ENCODE measurements at places on chromosomes 7 and 10. TPM values are rescaled to one million over a fixed set of nuclear protein-coding genes. Genes with fewer than 3 reads are reported as not detected.

DNA sequence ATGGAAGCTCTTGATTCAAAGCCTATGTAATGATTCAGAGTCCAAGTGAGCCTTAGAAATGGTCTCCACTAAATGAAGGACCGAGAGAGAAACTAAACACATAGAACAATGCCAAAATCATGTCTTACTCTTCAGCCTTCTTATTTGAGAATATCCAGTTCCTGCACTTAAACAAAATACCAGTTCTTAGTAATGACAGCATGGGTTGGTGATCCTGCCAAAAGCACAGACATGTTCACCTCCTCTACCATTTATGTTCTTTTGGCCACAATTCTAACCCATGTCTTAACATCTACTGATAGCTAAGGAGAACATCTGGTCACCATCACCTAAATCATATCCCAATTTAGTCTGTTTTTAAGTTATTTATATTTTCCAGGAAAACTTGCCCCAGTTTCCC is 239.6 kb upstream of the PTN start:
- no peak for DNase-seq
- no peaks in the 10 kb centered on the region for H3K36me3 ChIP-seq
- H3K4me1 ChIP-seq, result no peaks in the 10 kb centered on the region
- H3K27ac ChIP-seq, result no peak overlapping the region
- H3K4me3 ChIP-seq, result no peak overlapping the region
- H3K27me3 ChIP-seq, result no peaks in the 10 kb centered on the region

DNA sequence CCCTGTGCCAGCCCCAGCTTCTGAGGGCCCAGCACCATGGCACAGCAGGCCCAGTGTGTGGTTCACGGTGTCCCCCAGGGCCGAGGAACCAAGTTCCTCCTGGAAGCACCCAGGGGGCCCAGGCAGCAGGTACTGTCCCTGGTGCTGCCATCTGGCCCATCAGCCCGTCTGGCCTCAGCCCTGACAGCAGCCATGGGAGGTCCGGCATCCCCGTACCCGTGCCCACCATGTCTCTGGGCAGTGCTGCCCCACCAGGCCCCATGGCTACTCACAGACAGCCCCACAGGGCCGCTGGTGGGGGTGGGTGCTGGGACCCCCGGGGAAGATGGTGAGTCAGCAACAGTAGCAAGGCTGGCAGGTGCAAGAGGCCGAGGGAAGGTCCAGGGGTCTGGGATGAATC is 32.8 kb downstream of the STK32C start:
- no peak overlapping the region for H3K4me3 ChIP-seq
- no peaks in the 10 kb centered on the region for H3K36me3 ChIP-seq
- no peaks in the 10 kb centered on the region for H3K4me1 ChIP-seq
- H3K27me3 ChIP-seq, result no peaks in the 10 kb centered on the region
- H3K27ac ChIP-seq, result no peak overlapping the region

GPR146 gene
- total RNA-seq, result 6.2 TPM

DNA sequence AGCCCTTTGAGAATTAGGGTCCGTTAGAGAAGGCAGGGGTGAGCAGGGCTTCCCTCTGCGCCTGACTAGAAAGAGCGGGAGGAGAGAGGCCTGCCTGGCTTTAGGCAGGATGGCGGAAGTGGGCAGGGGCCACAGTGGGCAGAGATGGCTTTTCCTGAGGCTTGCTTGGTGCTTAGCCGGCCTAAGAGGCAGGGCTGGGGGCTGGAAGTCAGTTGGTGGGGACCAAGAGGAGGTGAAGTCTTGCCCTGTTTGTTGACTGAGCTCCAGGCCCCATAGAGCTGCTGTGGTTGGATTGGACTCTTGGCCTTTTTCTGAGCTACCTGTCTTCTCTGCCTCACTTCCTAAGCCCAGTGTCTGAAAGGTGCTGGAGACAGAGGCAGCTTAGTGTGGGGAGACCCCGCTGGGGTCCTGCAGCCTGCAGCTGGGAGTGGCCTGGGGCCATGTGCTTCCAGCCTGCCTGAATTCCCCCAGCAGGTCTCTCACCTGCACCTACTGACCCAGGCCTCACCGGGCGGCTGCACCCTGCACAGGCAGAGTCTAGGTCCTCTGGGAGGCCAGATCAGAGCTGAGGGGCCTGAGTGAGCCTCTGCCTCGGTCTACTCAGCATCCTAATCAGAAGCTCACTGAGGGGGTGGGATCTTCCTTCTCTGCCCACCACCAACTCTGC is 4.8 kb downstream of the FAM241B start:
- H3K36me3 ChIP-seq, result no peaks in the 10 kb centered on the region
- H3K4me1 ChIP-seq, result no peaks in the 10 kb centered on the region
- peaks cover 10% of the 10 kb centered on the region for H3K27me3 ChIP-seq
- no peak overlapping the region for H3K27ac ChIP-seq
- H3K4me3 ChIP-seq, result no peak overlapping the region

PRTFDC1 gene
- total RNA-seq, result not detected

GRCh38 chr7:34354011-34354410 is 304.0 kb upstream of the NPSR1 start:
- no peak for DNase-seq
- no peaks in the 10 kb centered on the region for H3K36me3 ChIP-seq
- H3K4me3 ChIP-seq, result no peak overlapping the region

DNA sequence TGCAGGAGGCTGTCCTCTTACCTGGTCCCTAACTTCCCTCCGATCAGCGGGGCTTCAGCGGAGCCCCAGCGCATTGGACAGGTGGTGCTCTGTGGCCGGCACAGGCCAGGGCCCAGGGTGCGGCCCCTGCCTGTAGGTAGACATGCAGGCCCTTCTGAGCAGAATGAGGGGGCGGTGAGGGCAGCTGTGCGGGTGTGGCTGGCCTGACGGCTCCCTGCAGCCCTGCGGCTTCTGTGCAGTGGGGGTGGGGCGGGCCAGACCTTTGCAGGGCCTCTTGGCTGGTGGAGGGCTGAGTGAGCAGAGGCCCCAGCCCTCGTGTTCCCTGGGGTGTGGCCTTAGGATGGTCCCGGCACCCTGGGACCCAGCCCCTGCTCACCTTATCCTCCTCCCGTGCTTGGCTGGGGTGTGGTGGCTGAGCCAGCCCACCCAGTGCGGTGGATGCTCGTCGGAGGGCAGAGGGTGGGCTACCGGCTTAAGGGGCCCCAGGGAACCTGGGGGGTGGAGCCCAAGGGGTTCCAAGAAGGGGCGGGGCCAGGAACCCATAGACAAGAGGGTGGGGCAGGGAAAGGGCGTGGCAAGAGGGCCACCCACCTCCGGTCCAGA is 175.2 kb upstream of the TNRC18 start:
- H3K27ac ChIP-seq, result no peak overlapping the region
- no peak overlapping the region for H3K4me3 ChIP-seq
- DNase-seq, result no peak
- H3K36me3 ChIP-seq, result no peaks in the 10 kb centered on the region
- H3K27me3 ChIP-seq, result peaks cover 19% of the 10 kb centered on the region

SLC18A2 gene
- total RNA-seq, result not detected

DNA sequence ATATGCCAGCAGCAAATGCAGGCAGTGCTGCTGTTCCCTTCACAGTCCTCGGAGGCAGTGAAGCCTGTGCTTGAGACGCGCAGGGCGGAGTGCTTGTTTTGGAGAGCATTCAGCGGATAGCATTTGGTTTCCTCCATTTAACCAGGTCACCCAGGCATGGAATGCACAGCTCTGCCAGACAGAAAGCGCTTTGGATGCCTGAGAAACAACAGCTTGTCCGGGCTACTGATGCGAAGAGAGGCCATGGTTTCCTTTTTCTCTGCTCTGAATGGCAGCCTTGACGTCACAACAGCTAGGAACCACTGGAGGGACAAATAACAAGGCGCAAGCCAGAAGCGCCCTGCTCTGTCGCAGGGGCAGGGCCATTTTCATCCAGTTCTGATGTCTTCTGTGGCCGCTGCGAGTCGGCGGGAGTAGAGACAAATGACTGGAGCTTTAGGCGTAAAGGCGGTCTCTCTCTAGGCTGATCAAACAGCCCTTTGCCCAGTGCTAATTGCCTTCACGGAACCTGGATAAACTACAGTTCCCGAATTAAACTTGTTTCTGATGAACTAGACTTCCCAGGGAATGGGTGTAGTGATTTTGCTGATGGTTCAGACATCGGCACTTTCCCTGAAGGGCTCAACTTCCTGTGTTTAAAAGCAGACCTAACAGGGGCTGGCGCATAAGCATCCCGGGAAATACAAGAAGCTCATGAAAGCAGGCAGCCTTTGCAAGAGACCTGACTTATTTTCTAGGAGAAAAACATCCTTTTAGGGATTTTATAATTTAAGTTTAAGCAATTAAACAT is 187.6 kb upstream of the KLF14 start:
- no peaks in the 10 kb centered on the region for H3K27me3 ChIP-seq
- H3K4me3 ChIP-seq, result no peak overlapping the region
- peaks cover 89% of the 10 kb centered on the region for H3K36me3 ChIP-seq
- DNase-seq, result no peak

GRCh38 chr10:10818082-10818481 is 199.6 kb upstream of the CELF2 start:
- no peak for DNase-seq
- H3K4me3 ChIP-seq, result no peak overlapping the region
- no peaks in the 10 kb centered on the region for H3K36me3 ChIP-seq

CCNJ gene
- total RNA-seq, result 9.8 TPM

- H3K27me3 ChIP-seq, result no peaks in the 10 kb centered on the region
- no peak overlapping the region for H3K4me3 ChIP-seq
- no peak for DNase-seq
- no peak overlapping the region for H3K27ac ChIP-seq
These were observed 336.8 kb downstream of the TFEC start for GRCh38 chr7:115693779-115694178.

GRCh38 chr7:112692333-112692732 is 97.9 kb downstream of the TMEM168 start:
- no peak for DNase-seq
- no peaks in the 10 kb centered on the region for H3K4me1 ChIP-seq
- H3K27me3 ChIP-seq, result peaks cover 6% of the 10 kb centered on the region
- no peaks in the 10 kb centered on the region for H3K36me3 ChIP-seq
- no peak overlapping the region for H3K27ac ChIP-seq
- H3K4me3 ChIP-seq, result no peak overlapping the region

RNF32 gene
- 2.9 TPM for total RNA-seq

DNA sequence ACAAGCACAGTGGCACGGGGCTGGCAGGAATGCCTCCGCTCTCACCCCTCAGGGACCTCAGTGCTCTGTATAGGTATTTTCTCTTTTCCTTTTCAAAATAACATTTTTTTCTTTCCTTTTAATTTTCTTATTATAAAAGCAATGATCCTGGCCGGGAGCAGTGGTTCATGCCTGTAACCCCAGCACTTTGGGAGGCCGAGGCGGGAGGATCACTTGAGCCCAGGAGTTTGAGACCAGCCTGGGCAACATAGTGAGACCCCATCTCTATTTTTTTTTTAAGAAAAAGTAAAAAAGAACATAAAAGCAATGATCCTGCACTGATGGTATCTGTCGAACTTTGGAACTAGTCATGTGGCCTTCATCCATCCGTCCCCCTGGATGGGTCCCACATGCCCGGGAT is 3.2 kb downstream of the PRF1 start:
- no peak overlapping the region for H3K27ac ChIP-seq
- no peaks in the 10 kb centered on the region for H3K36me3 ChIP-seq
- no peak overlapping the region for H3K4me3 ChIP-seq
- no peak for DNase-seq
- H3K4me1 ChIP-seq, result no peaks in the 10 kb centered on the region

FZD1 gene
- 0.42 TPM for total RNA-seq

BAZ1B gene
- 59.1 TPM for total RNA-seq

MOGAT3 gene
- total RNA-seq, result not detected

DNA sequence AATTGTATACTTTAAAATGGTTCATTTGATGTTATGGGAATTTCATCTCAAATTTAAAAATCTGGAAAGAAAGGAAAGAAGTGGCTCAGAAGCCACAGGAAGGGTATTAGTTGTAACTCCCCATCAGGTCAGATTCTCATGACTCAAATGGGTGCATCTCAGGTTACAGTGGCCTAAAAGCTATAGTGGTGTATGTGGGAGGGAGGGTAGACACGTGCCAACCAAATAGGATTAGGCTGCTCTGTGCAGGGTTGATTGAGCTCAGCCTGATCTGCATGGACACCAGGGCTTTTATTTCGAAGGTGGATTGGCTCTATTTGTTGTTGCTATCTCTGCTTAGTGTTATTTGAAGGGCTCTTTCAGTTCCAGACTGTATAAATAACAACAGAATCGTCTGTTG is 121.5 kb upstream of the PRR15 start:
- DNase-seq, result no peak
- H3K4me3 ChIP-seq, result no peak overlapping the region
- H3K27ac ChIP-seq, result no peak overlapping the region
- no peaks in the 10 kb centered on the region for H3K36me3 ChIP-seq
- no peaks in the 10 kb centered on the region for H3K4me1 ChIP-seq

DNA sequence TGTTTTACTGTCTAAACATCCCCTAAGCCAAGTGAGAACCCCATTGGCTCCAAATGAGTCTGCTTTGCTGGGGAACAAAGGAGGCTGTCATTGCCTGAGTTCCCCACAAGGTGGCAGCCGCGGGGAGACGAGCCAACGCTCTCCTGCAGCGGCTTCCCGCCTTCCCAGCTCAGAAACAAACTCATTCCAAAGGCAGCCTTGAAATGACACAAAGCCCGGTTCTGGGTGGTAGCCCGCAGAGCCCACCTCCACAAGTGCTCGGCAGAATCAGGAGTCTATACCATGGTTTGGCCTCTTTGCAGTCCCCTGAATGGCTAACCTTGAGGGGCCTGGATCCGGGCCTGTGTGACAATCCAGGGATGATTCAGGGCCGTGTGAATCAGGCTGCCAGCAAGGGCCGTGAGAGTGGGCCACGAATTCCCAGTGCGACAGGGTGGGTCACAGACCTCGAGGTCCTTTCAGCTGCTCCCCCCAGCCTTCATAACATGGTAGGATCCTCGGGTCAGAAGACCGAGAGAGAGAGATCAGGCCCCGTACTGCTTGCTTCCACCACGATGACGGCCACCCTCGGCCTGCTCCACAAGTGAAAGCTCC is 79.7 kb downstream of the DLG5 start:
- no peaks in the 10 kb centered on the region for H3K27me3 ChIP-seq
- DNase-seq, result peak; percentile 46
- H3K36me3 ChIP-seq, result no peaks in the 10 kb centered on the region
- H3K4me1 ChIP-seq, result peaks cover 2% of the 10 kb centered on the region

AGR3 gene
- not detected for total RNA-seq

SPACDR gene
- total RNA-seq, result 2.7 TPM

DNA sequence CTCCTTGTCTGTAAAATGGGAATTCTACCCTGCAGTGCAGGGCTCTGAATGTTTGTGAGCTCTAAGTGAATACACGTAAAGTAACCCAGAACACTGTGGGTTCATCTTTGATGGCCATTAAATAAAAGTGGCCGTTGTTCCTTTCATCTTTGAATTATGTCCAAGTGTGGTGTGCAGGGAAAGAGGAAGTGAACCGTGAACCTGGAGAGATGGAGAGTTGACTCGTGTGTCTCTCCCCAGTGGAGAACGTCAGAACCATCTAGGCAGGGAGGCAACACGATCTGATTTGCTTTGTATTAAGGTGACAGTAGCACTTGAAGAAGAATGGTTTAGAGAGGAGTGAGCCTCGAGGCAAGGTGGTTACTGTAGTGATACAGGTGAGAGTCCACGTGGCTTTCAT is 93.5 kb upstream of the GJD4 start:
- no peak overlapping the region for H3K27ac ChIP-seq
- peaks cover 13% of the 10 kb centered on the region for H3K36me3 ChIP-seq
- H3K4me3 ChIP-seq, result no peak overlapping the region
- no peak for DNase-seq
- peaks cover 79% of the 10 kb centered on the region for H3K4me1 ChIP-seq
- H3K27me3 ChIP-seq, result no peaks in the 10 kb centered on the region
